ENCODE measurements at places on chromosomes 16 and 17.

DNA sequence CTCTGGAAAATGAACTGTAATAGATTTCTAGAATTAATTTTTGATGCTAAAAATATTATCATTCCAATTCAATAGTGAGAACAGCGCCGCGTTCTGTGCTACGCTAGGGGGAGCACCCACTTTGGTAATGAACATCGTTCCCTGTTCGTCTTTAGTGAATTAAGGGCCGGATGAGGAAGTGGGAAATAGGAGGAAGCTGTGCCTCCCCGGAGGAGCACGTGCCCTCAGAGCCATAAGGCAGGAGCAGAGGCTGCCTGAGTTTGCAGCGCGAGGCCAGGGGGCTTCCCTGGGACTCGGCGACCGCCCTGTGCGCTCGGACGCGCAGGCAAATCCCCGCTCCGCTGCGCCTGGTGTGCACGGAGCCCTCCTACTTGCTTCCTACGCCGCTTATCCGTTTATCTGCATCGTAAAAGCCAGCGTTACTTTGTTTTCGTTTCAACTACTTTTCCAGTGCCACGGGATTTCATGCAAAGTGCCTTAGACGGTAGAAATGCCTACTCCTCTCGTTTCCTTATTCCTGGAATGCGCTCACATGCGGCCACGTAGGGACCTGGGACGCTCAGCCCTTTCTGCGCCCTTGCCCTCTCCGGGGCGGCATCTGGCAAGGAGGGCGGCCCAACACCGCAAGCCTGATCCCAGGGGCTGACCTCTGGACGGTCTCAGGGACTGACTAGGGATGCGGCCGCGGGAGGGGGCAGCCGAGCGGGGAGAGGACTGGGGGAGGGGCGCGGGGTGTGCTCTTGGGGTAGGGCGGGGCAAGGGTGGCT, 76.4 kb downstream of the KCNJ12 start:
- DNase-seq: peak; percentile 30

DNA sequence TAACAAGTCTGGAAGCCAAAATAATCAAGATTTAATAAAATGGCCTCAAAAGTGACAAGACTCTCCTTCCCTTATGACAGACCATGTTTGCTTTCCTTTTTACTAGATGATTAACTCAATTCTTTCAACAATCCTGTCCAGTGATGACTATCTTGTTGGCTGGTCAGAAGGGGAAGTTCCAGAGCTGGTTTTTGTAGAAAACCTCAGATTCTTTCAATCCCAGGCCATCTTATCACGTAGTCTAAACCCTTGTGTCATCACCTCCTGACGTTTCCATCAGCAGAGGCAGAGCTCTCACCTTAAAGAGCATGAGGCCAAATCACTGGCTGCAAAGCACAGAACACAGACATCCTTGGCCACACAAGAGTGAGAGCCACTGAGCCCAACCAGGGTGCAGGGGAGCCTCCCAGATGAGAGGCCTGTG, 125.3 kb downstream of the ANKRD11 start:
- no peak for DNase-seq

GRCh38 chr16:77414752-77415231, 20.0 kb downstream of the ADAMTS18 start:
- DNase-seq: no peak

GRCh38 chr16:19850131-19850817, 34.4 kb downstream of the GPRC5B start:
- DNase-seq: no peak

- DNase-seq: no peak
Measured at GRCh38 chr16:46612121-46612520, 9.1 kb downstream of the SHCBP1 start.

DNA sequence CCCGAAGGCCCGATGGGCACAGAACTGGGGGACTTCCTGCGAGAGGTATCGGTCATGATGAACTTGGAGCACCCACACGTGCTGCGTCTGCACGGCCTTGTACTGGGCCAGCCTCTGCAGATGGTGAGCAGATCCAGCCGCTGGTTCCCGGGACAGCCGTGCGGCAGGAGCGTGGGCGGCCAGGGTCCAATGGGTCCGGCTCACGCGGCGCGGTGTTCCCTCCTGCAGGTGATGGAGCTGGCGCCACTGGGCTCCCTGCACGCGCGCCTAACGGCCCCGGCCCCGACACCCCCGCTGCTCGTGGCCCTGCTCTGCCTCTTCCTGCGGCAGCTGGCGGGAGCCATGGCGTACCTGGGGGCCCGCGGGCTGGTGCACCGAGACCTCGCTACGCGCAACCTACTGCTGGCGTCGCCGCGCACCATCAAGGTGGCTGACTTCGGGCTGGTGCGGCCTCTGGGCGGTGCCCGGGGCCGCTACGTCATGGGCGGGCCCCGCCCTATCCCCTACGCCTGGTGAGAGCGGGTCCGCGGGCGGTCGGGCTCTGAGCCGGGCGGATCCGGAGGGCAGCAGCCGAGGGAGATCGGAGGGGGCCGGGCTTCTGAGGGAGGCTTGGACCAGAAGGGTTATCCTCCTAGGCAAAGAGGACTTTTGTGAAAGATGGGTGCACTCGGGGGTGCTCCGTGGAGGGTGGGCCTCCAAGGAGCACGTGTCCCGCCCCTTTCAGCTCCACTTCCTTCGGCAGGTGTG, 3.0 kb downstream of the TNK1 start:
- no peak for DNase-seq

DNA sequence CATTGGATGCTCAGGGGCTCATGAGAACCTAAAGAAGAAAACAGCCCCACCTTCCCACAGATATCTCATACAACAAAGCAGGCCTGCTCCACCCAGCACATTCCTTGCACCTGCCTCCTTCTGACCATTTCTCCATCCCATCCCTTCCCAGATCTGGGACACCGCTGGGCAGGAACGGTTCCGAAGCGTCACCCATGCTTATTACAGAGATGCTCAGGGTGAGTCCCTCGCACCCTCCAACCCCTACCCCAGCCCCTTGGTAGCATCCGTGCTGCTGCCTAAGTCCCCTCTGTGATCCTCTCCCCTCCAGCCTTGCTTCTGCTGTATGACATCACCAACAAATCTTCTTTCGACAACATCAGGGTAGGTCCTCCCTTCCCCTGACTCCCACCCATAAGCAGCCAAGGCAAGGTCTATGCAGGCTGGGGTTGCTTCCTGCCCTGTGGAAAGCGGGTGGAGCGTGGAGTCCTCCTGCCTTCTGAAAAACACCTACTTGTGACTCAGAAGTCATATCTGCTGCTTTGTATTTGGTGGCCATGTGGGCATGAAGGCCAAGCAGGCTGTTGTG, 5.4 kb upstream of the NHERF1 start:
- DNase-seq: no peak

DNA sequence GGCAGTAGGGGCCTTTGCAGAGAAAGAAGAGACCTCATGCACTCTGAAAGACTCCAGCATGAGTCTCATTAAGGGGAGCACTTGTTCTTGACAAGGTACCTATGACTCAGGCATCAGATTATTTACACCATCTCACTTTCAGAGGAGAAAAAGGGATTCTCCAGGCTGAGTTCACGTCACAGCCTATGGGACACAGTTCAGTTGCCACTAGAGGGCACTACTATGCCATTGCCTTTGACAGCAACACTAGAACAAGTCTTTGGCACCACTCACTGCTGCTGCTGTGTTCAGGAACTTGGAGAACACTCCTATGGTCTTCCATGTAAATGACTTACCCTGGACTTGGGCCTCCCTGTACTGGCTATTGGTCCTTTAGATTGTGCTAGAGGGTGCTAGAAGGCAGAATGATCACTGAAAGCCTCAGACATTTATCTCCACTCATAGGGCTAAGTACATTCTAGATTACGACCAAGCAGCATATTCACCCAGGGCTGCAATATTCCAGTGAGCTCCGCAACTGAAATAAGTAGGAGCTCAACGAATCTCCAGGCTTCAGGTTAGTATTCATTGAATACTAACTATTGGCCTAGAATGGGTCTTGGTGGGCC, 225.1 kb upstream of the CA10 start:
- peak; percentile 24 for DNase-seq

- no peak for DNase-seq
Measured at GRCh38 chr17:67290711-67291291, 45.8 kb upstream of the HELZ start.

DNA sequence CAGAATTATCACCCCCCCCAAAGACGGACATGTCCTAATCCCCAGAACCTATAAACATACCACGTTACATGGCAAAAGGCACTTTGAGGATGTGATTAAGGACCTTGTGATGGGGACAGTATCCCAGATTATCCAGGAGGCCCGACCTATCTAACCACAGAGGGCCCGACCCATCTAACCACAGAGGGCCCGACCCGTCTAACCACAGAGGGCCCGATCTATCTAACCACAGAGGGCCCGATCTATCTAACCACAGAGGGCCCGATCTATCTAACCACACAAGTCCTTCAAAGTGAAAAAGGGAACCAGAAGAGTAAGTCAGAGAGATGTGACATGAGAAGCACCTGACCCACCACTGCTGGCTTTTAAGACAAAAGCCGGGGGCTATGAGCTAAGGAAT, 56.8 kb downstream of the ANKFY1 start:
- no peak for DNase-seq

DNA sequence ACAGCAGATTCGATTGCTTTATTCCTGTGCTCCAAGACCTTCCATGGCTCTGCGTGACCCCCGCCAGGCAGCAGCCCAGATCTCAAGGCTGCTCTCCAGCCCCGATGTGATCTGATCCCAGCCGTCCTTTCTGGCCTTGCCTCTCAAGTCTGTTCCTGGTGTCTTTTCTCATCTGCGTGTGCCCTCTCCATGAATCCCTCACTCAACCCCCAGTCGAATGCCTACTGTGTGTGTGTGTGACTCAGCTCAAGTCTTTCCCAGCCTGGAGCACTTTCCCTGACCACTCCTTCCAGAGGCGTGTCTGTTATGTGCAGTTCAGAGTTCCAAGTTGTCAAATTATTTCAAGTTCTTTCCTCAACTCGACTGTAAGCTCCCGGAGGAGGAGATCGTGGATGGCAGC, 64.0 kb downstream of the MRM1 start:
- DNase-seq: peak; percentile 47

DNA sequence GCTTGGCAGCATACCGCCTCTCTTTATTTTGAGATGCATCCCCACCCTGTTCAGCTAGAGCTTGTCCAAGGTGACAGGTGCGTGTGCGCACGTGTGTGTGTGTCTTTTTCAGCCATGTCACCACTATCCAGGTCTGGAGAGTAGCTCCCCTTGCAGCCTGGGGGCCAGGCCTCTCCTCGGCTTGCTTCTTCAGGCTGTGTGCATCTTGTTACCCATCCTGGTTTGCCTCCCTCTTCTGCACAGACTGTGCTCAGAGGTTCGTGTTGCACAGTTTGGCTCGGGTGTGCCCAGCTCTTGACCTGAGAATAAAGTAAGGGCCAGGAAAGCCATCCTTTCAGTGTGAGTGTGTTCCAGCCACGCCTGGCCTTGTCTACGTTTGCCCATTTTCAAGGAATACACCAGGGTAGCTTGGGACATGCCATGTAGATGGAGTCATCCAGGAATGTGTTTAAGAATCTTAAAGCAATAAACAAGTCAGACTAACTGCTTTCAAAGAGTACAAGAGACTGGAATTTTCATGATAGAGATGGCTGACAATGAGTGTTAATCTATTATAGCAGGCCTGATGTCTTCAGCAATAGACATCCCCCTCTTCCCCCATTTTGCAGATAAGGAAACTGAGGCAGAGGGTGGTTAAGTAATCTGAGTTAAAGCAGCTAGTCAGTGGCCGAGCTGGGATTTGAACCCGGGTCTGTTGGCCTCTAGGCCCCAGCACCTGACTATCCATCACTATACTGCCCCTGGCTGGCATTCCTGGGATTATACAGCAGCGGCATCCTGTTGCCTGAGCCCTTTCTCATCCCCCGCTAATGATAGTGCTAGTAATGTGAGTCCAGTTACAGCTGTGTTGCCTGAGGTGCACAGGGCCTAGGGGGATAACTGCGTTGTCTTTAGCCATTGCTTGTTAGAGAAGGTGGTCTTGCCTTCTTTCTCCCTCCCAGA, 77.9 kb downstream of the KSR1 start:
- peak; percentile 81 for DNase-seq

GRCh38 chr17:82003411-82004381, 19.0 kb downstream of the CENPX start:
- DNase-seq: peak; percentile 86

DNA sequence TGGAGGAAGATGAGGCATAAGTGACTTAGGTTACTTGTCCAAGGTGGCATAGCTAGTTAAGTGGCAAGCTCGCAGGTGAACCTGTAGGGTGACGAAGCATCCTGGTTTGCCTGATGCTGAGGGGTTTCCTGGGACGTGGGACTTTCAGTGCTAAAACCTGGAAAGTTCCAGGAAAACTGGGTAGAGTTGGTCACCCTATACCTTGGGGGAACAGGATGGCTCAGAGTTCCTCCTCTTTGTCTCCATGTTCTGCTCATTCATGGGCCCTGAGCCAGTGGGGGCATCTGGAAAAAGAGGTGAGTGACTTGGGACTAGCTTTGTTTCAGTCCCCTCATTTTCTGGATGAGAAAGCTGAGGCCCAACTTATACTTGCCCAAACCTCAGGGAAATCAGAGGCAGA, 268.0 kb upstream of the N4BP1 start:
- DNase-seq: no peak

GRCh38 chr16:75501359-75501758, 6.1 kb upstream of the CHST6 start:
- no peak for DNase-seq

DNA sequence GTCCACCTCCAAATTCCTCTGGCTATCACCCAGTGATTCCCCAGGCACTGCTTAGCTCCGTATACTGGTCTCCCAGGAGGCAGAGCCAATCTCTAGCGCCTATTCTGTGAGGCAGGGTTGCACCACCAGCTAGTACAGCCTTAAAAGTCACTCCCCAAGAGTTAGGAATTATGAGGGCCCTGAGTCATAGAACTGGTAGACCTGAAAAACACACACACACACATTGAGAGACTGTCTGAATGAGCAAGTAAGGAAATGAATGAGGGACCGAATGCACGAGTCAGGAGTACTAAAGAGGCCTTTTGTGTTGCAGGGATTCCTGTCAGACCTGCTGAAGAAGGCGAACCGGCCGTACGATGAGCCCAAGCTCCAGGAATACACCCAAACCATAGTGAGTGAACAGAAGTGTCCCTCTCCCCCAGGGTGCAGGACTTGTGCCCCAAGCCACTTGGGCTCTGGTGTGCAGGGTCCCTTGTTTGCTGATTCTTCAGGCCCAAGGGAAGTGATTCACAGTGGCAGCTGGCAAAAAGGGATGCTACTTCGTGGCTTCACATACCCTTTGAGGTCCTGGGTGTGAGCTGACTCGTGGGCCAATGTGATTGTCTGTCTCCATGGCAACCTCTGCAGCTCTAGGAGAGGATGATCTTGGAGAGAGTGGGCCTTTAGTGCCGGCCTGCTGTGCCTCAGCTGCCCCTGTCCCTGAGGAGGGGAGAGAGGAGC, 24.7 kb downstream of the CALB2 start:
- DNase-seq: peak; percentile 31

- DNase-seq: no peak
Measured at GRCh38 chr17:21289902-21290571, 5.5 kb downstream of the MAP2K3 start.

GRCh38 chr17:70521821-70522256, 352.5 kb downstream of the KCNJ2 start:
- no peak for DNase-seq
